ENCODE measurements at places on chromosomes 3 and 15.

DNA sequence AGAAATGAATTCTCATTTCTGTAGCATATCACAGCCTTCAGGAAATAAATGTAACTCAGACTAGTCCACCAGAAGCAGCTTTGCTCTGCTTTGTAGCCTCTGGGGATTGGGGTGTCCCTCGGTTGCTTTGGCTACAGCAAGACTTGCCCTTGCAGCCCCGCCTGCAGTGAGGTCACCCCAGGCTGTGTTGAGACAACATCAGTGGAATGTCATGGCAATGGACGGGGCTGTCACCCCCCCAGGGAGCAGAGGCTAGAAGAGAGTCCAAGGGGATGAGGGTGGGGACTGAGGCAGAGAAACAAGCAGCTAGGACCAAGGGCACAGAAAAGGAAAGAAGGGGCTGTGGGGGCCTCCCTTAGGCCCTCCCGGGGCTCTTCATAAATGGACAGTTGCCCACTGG lies 854 bp downstream of the CLEC3B start:
- no peak for DNase-seq

- DNase-seq: no peak
Observed at GRCh38 chr3:138578961-138579574, 15.0 kb downstream of the CEP70 start.

GRCh38 chr15:62119874-62120273 lies 45.2 kb downstream of the C2CD4B start:
- DNase-seq: no peak

GRCh38 chr3:33221241-33221640 lies 2.6 kb upstream of the SUSD5 start:
- DNase-seq: no peak

- no peak for DNase-seq
Observed at GRCh38 chr3:31050296-31050695, 155.8 kb upstream of the GADL1 start.
